RKO (cell line): ENCODE measurements at places on chromosomes 5 and 9.
A peak's percentile ranks its signal among the peaks of the same experiment; 100 is the strongest.

- no peak for DNase-seq
Measured at GRCh38 chr5:158056130-158056825, 197.3 kb upstream of the CLINT1 start.

GRCh38 chr5:15500325-15501001, 483 bp downstream of the FBXL7 start:
- DNase-seq: no peak

DNA sequence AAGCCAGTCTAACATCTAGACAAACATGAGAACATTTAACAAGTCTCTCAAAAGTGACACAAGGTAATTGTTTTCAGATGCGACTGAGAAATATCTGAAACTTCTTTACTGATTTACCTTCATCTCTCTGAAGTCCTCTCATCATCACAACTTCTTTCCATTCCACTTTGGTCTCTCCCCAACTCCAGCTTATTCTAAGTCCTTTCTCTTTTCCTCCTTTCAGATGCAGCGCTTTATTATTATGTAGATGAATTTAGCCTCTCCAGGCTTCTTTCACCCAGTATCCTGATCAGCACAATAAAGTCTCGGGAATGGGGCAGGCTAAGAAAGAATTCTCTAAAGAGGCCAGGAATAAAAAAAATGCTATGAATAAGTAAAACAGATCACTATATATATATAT, 128.0 kb downstream of the KCTD16 start:
- no peak for DNase-seq

DNA sequence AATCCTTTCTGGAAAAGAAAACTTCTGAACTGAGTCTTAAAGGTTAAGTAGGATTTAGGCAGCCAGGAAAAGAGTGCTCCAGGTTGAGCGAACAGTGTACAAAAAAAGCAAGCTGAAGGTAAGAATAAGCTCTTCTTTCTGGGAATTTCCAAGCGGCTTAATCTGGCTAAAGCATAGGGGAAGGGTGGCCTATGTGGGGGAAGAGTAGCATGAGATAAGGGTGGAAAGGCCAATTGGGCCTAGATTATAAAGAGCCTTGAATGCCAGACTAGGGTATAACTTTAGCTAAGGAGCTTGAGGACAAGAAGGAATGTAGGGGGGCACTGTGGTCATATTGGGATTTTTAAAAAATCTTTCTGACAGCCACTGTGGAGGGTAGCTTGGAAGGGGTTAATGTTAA, 37.3 kb upstream of the NR5A1 start:
- DNase-seq: no peak

- DNase-seq: no peak
Measured at GRCh38 chr9:91246846-91247245, 114.9 kb downstream of the AUH start.

DNA sequence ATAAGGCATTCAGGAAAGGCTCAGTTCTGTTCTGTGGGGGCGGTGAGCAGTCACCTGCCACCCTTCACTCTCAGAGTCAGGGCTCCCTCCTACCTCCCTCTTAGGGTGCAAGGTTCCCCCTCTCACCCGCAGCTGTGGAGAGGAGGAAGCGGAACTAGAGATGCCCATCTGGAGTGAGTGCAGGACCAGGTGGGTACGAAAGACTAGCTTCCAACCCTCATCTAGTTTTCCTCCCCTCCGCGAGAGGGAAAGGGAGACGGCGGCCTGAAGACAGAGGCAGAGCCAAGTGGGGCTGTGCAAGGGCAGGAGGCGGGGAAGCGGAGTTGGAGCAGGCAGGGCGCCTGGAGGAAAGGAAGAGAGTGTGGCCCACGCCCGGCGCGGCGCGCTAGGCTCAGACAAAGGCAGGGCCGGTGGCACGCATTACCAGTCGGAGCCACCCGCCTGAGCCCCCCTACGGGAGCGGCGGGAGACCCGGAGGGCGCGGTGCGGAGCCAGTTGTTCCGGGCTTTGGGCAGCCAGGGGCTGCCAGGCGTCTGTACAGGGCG, 7.3 kb downstream of the PRR7 start:
- DNase-seq: peak; percentile 49

GRCh38 chr9:116658265-116658664, 28.8 kb upstream of the TRIM32 start:
- DNase-seq: no peak

DNA sequence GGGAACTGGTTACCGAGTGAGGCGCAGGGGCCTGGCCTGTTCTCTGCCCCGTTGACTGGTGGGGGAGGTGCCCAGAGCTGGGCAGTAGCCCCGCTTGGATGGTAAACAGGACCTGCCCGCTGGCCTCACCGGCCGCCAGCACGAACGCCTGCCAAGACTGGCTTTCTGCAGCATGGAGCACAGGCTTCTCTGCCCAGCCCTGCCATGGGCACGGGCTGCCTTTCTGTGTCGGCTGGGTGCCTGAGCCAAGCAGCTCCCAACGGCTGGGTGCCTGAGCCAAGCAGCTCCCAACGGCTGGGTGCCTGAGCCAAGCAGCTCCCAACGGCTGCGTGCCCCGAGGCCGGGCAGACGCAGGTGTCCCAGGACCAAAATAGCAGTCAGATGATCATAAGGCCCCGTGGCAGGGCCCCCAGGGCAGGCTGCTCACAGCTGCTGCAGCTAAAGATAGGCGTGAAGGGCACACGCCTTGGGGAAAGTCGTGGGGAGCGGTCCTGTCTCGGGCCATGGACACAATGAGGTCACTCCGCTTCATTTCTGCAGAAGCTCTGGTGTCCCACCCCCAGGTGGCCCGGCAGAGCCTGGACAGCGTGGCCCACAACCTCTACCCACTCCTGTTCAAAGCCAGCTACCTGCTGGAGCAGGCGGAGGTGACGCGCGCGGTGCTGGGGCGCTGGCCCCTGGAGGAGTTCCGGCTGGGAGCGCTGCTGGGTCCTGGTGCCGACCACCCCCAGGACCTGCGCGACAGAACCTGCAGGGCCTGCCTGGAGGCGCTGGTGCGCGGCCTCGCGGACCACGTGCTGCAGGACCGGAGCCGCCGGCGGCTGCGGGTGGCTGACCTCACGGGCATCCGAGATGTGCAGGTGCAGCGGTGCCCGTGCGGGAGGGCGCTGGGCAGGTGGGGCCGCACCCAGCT, at the start of gene LRRC14B:
LRRC14B (plus strand) TSS at position 460 of the 913 bp plus-strand sequence; CDS start at position 504, 44 bp downstream.
- no peak for DNase-seq

DNA sequence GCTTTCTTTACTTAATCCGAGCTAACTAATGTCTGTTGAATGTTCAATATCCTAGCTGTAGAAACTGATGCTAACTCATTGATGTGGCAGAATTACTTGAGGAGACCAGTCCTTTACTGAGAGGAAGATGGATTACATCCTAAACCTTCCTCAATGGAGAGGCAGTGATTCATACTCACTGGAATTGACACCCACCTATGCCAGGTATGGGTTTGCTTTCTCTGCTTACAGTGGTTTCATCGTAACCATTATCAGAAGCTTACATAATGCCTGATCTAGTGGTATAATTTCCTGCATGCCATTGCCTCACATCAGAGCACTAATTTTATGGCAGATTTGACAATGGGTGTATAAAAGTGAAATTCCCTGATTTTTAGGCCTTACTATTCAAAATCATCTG, 384.7 kb downstream of the ANXA1 start:
- DNase-seq: no peak

- DNase-seq: no peak
Measured at GRCh38 chr9:26131886-26132285, 453.6 kb upstream of the TUSC1 start.

GRCh38 chr5:9182899-9183695, 362.8 kb downstream of the SEMA5A start:
- no peak for DNase-seq

DNA sequence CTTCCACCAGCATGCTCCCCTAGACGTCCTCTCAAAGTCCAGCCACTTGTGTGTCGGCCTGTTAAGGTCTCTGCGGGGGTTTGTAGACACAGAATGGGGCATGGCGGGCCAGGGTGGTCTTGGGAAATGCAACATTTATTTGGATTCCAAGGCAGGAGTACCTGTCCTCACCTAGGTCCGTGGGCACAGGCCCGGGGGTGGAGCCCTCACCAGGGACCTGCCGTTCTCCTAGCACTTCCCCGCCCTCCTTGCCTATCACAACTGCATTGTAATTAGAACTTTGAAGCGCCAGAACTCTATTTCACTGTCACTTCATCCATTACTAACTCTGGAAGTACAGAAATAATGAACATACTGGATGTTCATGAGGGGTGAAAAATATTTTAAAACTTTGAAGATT, 268.3 kb upstream of the ACTBL2 start:
- no peak for DNase-seq

GRCh38 chr5:73435759-73436534, 12.6 kb downstream of the FOXD1 start:
- DNase-seq: no peak

DNA sequence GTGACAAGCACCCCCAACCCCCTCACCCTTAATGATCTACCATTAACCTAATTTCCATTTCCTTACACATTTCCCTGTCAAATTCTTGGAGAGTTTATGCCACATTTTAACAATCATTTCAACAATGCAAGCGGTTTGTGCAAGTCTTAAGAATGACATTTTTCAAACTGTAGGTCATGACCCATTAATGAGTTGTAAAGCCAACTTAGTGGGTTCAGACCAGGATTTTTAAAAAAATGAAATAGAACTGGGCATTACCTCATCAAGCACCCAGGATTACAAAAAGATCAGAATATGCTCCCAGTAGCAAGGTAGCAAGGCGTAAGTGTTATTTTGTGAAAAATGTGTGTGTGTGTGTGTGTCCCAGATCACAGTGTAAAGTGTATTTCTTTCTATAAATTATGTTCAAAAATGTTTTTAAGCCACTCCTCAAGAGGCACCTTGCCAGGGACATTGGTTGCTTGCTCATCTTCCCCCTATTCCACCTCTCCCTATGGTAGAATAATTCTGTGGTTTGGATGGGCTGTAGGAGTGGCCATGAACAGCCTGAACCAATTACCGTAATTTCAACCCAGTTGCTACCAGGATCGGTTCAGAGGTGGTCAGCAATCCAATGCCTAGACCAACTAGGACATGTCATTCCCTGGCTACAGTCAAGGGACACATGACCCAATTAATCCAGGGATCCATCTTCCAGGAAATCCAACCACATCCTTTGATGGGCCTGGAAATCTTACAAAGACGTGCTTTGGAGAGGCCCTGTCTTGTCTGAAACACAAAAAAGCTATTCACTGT, 14.4 kb upstream of the TGFBR1 start:
- no peak for DNase-seq

GRCh38 chr5:32096891-32097595, 77.1 kb downstream of the GOLPH3 start:
- no peak for DNase-seq

- no peak for DNase-seq
Measured at GRCh38 chr5:107474716-107475489, 195.8 kb downstream of the EFNA5 start.

DNA sequence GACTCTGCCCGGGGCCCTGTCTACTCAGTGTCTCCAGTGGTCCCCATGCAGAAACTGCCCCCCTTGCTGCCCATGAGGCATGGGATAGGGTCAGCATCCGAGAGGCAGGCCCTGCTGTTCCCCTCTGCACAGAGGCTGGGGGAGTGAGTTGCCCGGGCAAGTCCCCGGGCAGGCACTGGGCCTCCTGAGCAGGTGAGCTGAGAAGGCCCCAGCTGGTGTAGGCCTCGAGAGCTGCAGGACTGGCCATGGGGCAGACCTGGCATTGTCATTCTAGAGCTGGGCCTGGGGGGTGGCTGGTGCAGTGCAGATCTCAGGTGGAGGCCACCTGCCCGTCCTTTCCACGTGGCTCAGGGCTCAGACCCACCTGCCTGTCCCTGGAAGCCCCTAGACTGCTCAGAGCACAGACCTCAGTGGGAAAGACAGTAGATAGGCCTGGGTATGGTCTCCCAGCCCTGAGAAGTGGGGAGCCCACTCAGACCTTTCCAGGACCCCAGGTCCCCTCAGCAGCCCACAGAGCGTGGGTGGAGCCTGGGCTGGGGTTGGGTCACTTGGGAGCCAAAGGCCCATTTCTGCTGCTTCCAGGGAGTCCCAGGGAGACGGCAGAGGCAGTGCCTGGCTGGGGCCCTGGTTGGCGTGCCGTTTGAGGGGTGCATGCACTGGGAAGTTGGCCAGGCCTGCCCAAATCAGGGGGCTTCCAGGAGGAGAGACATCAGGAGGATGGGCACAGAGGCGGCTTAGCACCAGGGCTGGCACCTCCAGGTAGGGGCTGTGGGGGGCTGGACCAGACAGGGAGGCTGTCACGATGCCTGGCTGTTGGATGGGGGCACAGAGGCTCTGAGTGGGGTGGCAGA, 4.8 kb upstream of the NOTCH1 start:
- DNase-seq: no peak

- DNase-seq: no peak
Measured at GRCh38 chr5:172687940-172688339, 46.9 kb downstream of the NEURL1B start.

DNA sequence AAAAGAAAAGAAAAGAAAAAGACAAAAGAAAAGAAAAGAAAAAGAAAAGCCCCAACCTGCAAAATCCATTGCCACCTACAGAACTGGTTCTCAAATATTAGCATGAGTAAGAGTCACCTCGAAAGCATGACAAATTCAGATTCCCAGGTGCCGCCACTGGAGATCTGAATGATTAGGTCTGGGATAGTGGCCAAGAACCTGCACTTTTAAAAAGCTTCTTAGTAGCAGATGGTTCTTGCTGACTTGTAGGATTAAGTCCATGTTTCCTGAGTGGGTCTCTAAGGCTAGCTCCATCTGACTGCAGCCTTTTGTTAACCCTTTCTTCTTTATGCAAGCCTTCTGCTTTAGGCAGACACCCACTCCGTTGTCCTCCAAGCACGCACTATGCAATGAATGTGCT, 178.5 kb upstream of the CDH18 start:
- DNase-seq: no peak

GRCh38 chr9:133564451-133565116, 30.1 kb downstream of the ADAMTSL2 start:
- DNase-seq: no peak

- no peak for DNase-seq
Measured at GRCh38 chr9:121944711-121945191, 148.4 kb downstream of the TTLL11 start.

DNA sequence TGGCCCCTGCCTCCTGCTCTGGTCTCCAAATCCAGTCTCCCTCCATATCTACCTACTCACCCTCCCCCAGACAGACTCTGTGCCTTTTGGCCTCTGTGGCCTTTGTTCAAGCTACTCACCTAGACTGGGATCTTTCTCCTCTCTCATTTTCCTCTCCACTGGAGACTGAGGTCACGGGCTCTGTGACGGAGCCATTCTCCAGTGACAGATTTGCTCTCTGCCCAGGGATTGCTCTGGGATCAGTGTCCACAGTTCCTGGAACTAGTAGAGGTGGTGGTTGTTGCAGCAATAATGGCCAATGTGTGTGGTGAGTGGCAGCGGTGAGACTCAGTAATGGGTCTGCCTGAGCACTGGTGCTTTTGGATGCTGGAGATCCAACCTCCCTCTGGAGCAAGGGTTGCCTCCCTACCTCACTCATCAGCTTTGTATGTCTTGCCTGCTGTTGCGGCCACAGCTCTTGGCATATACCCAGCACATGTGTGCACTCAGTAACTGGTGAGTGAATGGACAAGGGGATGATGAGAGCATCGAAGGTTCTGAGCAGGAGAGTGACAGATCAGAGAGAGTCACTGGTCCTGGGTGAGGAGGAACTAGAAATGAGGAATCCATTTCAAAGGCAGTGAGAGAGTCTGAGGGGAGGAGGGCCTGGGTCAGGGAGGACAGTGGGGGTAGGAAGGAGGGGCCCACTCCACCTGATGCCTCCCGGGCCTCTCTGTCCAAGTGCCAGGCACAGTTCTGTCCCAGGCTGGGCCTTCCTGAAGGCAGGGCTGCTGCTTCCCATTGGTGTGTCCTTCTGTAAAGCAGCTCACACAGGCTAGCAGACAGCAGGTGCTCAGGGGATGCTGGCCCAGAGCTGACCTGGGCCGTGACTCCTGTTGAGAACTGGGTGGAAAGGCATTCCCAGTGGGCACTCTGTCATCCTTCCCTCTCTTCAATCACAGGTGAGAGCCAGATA, 96.5 kb upstream of the PITX1 start:
- DNase-seq: no peak
